ENCODE measurements at places on chromosomes 2 and 18.

DNA sequence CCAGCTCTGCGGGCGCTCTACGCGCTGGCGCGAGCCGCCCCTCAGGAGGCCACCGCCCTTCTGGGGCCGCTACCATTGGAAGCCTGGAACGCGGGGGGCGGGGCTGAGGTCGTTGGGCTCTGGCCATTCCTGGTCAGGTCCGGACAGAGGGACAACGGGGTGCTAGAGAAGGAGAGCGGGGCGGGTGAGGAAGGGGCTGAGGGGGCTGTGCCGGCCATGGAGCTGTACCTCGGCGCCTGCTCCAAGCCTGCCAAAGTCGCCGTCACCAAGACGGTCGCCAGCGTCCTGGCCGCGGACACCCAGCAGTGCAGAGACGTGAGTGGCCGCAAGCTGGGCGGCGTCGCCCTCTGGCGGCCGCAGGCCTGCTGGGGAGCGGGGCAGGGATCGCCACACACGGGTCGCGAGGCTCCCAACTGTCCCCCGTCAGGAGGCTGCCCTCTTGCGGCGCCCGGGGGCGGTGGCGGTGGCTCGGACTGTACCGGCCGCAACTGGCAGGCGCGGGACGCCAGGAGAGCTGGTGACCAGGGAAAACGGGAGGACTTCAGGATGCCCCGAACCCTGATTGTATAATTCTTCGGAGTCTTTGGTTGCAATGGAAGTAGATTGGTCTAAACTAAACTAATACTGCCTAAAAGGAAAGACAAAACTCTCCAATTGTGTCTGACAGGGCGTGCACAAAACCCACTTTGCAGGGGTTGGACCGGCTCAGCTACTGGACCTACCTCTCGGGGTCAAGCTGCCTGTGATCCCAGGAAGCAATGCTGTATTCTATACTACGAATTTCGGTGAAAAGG, at the start of gene FSIP2:
TSS of gene FSIP2 (plus strand) at position 126 of the 794 bp plus-strand sequence. CDS start at position 217, 91 bp downstream.
- DNase-seq, result peak; percentile 20

DNA sequence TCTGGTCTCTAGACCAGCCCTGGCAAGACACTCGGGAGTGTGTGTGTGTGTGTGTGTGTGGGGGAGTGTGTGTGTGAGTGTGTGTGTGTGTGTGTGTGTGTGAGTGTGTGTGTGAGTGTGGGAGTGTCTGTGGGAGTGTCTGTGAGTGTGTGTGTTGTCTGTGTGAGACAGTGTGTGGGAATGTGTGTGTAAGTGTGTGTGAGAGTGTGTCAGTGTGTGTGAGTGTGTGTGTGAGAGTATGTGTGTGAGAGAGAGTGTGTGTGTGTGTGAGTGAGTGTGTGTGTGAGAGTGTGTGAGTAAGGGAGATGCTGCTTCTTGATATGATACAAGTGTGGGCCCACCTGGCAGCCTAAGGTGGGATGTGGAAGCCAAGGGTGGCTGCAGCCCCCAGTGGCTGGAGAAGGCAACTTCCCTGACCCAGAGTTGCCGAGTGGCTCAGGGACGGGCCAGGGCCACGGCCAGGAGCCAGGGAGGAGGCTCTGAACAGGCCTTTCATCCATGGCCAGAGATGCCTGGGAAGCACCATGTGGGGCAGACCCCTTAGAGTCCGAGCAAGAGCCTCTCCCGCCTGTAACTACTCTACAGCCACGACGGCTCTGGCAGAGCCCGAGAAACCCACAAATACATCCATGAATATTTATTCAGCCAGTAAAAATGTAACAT, 159.3 kb upstream of the MYCN start:
- DNase-seq, result no peak

- no peak for DNase-seq
Measured at GRCh38 chr2:72157871-72158771, 10.5 kb upstream of the CYP26B1 start.

GRCh38 chr2:128280158-128280871, 38.4 kb downstream of the HS6ST1 start:
- no peak for DNase-seq

GRCh38 chr2:64145714-64146113, 1.5 kb upstream of the PELI1 start:
- DNase-seq, result no peak

- peak; percentile 19 for DNase-seq
Measured at GRCh38 chr2:203328760-203329540, 756 bp downstream of the ABI2 start.

GRCh38 chr2:17593841-17594491, 53.5 kb downstream of the VSNL1 start:
- DNase-seq, result no peak

DNA sequence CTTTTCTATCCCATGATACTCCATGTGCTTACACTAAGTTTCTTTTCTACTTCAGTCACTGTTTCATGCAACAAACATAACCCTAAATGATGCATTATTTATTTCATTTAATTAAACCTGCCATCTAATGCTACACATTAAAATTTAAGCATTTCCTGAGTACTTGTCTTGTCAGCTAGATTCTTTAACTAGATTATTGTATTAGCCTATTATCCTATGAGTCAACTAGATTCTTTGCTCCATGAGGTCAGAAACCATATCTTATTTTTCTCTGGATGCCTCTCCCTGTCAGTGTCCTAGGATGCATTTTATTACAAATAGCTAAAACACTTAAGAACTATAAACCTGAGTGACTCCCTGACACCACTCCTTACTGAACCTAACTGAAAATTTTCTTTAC, 652.4 kb downstream of the SLC4A3 start:
- no peak for DNase-seq

- DNase-seq, result no peak
Measured at GRCh38 chr2:69104261-69104660, 91.3 kb downstream of the ANTXR1 start.

GRCh38 chr2:23384551-23385343, at the start of gene KLHL29:
Gene KLHL29, plus strand, starts transcription at chr2:23385179. Its CDS starts 177,018 bp downstream, at chr2:23562197.
- peak; percentile 67 for DNase-seq

Data from activated CD4-positive, alpha-beta T cell treated with anti-CD3 and anti-CD28 coated beads for 24 hours (primary cell).